ENCODE measurements at places on chromosomes 1 and 21. TPM values are rescaled to one million over a fixed set of nuclear protein-coding genes. Genes with fewer than 3 reads are reported as not detected.

DNA sequence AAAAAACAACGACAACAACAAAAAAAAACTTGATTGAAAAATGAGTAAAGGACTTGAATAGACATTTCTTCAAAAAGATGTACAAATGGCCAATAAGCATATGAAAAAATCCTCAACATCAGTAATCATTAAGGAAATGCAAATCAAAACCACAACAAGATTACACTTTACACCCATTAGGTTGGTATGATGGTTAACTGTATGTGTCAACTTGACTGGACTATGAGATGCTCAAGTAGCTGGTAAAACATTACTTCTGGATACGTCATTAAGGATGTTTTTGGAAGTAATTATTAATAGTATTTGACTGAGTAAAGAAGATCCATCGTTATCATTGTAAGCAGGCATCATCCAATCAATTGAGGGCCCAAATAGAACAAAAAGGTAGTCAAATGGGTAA lies 34.9 kb upstream of the LYPLAL1 start:
- no peak for DNase-seq
- H3K4me1 ChIP-seq: no peaks in the 10 kb centered on the region
- peaks cover 2% of the 10 kb centered on the region for H3K27me3 ChIP-seq
- H3K27ac ChIP-seq: no peak overlapping the region
- H3K36me3 ChIP-seq: no peaks in the 10 kb centered on the region

The CDC20 gene
- 128 TPM for total RNA-seq

- peak overlapping the region; percentile 90 for H3K27ac ChIP-seq
- no peak for DNase-seq
- peaks cover 43% of the 10 kb centered on the region for H3K36me3 ChIP-seq
- peaks cover 45% of the 10 kb centered on the region for H3K4me1 ChIP-seq
- no peaks in the 10 kb centered on the region for H3K27me3 ChIP-seq
Measured at GRCh38 chr1:110673805-110674336, 869 bp downstream of the KCNA3 start.

- H3K36me3 ChIP-seq: no peaks in the 10 kb centered on the region
- H3K27ac ChIP-seq: no peak overlapping the region
- H3K4me1 ChIP-seq: no peaks in the 10 kb centered on the region
- no peak overlapping the region for H3K4me3 ChIP-seq
- no peak for DNase-seq
- H3K27me3 ChIP-seq: no peaks in the 10 kb centered on the region
Measured at GRCh38 chr1:76781447-76781846, 85.8 kb upstream of the ST6GALNAC5 start.

- no peak for DNase-seq
- no peaks in the 10 kb centered on the region for H3K4me1 ChIP-seq
- peaks cover 18% of the 10 kb centered on the region for H3K27me3 ChIP-seq
- no peak overlapping the region for H3K27ac ChIP-seq
Measured at GRCh38 chr1:114089502-114090138, 64.0 kb downstream of the SYT6 start.
